Epithelial cell of alveolus of lung (primary cell): ENCODE measurements at places on chromosomes 3 and 15. TPM values are rescaled to one million over a fixed set of nuclear protein-coding genes. Genes with fewer than 3 reads are reported as not detected.

The WDR93 gene
- total RNA-seq = under 0.01 and 0.16 TPM in 2 replicates

The DUOXA2 gene
- under 0.01 TPM in 1 of 2 replicates, not detected in the other for total RNA-seq

The COL6A6 gene
- total RNA-seq = under 0.01 TPM in 1 of 2 replicates, not detected in the other

The BHLHE40 gene
- total RNA-seq = 14.9 and 83.5 TPM in 2 replicates

The CIB2 gene
- 3.1 and 8.0 TPM in 2 replicates for total RNA-seq

The GNAT1 gene
- total RNA-seq = not detected in 2 replicates

The FAM43A gene
- total RNA-seq = 15.5 and 27.0 TPM in 2 replicates

The LSMEM2 gene
- total RNA-seq = not detected in 2 replicates

The STRIT1 gene
- not detected in 2 replicates for total RNA-seq

The CCDC9B gene
- 2.3 and 3.0 TPM in 2 replicates for total RNA-seq

The THSD4 gene
- 2.6 and 69.8 TPM in 2 replicates for total RNA-seq

The ADAMTSL3 gene
- total RNA-seq = 1.3 and 4.2 TPM in 2 replicates

The GOLGA8G gene
- total RNA-seq = not detected in 2 replicates

The CLSTN2 gene
- total RNA-seq = under 0.01 and 0.24 TPM in 2 replicates

The IFT122 gene
- 19.3 and 83.1 TPM in 2 replicates for total RNA-seq

The GOLGA8T gene
- total RNA-seq = not detected in 2 replicates

The IQCF5 gene
- total RNA-seq = not detected in 2 replicates

The NMB gene
- total RNA-seq = 6.5 and 10.9 TPM in 2 replicates

The GP9 gene
- total RNA-seq = not detected in 2 replicates

The RPUSD2 gene
- total RNA-seq = 9.2 and 14.9 TPM in 2 replicates

The GPR149 gene
- total RNA-seq = not detected in 2 replicates

The TOPAZ1 gene
- not detected in 2 replicates for total RNA-seq

The NMNAT3 gene
- total RNA-seq = 0.32 and 0.39 TPM in 2 replicates

The LRRN1 gene
- total RNA-seq = 0.40 and 4.0 TPM in 2 replicates

The MYL3 gene
- total RNA-seq = 14.3 TPM in 1 of 2 replicates, not detected in the other

The MINAR1 gene
- 1.2 and 3.2 TPM in 2 replicates for total RNA-seq

The FBXW12 gene
- not detected in 2 replicates for total RNA-seq

The ZNF80 gene
- total RNA-seq = not detected in 2 replicates

The MUC4 gene
- total RNA-seq = 0.39 TPM in 1 of 2 replicates, not detected in the other

The NPAP1 gene
- total RNA-seq = not detected in 2 replicates

The OR5H6 gene
- not detected in 2 replicates for total RNA-seq

The SI gene
- total RNA-seq = not detected in 2 replicates

The C15orf40 gene
- 14.1 and 23.0 TPM in 2 replicates for total RNA-seq

The ZIC1 gene
- total RNA-seq = 0.08 TPM in 1 of 2 replicates, not detected in the other

The CD86 gene
- not detected in 2 replicates for total RNA-seq

The C3orf85 gene
- not detected in 2 replicates for total RNA-seq

The SAXO2 gene
- total RNA-seq = 0.39 TPM in 1 of 2 replicates, not detected in the other

The PTX3 gene
- total RNA-seq = 15.2 and 417 TPM in 2 replicates

The TRPM1 gene
- total RNA-seq = not detected in 2 replicates

The IL16 gene
- total RNA-seq = 2.7 and 3.2 TPM in 2 replicates

The PLA2G4E gene
- not detected in 2 replicates for total RNA-seq

The XCR1 gene
- not detected in 2 replicates for total RNA-seq

The AAGAB gene
- total RNA-seq = 30.4 and 33.4 TPM in 2 replicates

The ACOX2 gene
- 3.1 and 9.1 TPM in 2 replicates for total RNA-seq

The NOX5 gene
- 0.39 TPM in 1 of 2 replicates, not detected in the other for total RNA-seq

The SLC28A2 gene
- not detected in 2 replicates for total RNA-seq

The SAMMSON gene
- 1.5 TPM in 1 of 2 replicates, not detected in the other for total RNA-seq

The CD200 gene
- 2.2 and 7.4 TPM in 2 replicates for total RNA-seq

The HEG1 gene
- total RNA-seq = 100 and 158 TPM in 2 replicates

The CCK gene
- total RNA-seq = 3.2 and 5.9 TPM in 2 replicates

The CAPN3 gene
- total RNA-seq = 0.26 and 2.2 TPM in 2 replicates

The NEIL1 gene
- total RNA-seq = 1.6 and 19.8 TPM in 2 replicates
